Retina (tissue), 1 donor: ENCODE measurements at places on chromosomes 7 and 10.

GRCh38 chr7:116573541-116573940, 48.7 kb downstream of the CAV1 start:
- no peak for DNase-seq

GRCh38 chr7:157718303-157719007, 381.7 kb downstream of the DNAJB6 start:
- no peak for DNase-seq

DNA sequence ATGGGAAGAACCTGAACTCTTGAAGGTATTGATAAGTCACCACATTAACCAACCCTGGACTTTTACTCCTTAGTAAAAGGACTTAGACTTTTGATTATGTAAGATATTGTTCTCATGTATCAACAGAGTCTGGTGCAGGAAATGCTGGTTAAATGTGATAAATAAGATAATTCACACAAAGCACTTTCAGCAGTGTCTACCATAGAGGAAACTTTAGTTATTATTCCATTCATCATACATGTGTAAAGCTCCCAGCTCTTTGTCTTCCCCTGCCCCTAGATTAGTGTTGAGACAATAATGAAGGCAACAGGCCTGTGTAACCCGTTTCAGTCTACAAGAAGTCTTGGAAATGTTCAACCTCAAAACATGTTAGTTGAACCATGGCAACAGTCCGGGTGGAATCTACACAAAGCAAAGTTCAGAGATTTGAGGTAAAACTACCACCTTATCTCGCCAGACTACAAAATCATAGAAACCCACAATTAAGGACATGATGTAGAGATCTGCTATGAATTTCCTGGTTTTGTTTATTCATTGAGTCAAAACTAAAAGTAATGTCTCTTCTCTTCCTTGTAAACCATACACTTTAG, 109.9 kb upstream of the ADO start:
- no peak for DNase-seq

GRCh38 chr7:17939211-17939605, 1.1 kb downstream of the SNX13 start:
- DNase-seq, result no peak

DNA sequence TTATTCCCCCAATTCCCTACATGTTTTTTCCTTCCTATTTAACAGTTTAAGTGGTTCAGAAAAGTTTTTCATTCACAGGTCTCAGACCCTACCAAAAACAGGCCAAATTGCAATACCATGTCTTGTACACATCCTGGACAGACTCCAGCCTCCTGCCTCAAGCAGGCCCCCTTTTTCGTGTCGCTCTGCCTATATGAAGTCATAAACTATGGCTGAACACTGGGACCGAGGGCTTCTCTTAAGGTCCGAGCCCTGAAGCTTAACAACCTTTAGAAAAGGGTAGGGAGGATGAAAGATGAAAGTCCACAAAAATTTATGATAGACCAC, 1.4 kb downstream of the FBXW4 start:
- no peak for DNase-seq
